ENCODE measurements at places on chromosomes 11 and 22.
A peak's percentile ranks its signal among the peaks of the same experiment; 100 is the strongest.

- peak; percentile 80 for DNase-seq
Observed at GRCh38 chr22:46815132-46815531, 52.7 kb downstream of the TBC1D22A start.

DNA sequence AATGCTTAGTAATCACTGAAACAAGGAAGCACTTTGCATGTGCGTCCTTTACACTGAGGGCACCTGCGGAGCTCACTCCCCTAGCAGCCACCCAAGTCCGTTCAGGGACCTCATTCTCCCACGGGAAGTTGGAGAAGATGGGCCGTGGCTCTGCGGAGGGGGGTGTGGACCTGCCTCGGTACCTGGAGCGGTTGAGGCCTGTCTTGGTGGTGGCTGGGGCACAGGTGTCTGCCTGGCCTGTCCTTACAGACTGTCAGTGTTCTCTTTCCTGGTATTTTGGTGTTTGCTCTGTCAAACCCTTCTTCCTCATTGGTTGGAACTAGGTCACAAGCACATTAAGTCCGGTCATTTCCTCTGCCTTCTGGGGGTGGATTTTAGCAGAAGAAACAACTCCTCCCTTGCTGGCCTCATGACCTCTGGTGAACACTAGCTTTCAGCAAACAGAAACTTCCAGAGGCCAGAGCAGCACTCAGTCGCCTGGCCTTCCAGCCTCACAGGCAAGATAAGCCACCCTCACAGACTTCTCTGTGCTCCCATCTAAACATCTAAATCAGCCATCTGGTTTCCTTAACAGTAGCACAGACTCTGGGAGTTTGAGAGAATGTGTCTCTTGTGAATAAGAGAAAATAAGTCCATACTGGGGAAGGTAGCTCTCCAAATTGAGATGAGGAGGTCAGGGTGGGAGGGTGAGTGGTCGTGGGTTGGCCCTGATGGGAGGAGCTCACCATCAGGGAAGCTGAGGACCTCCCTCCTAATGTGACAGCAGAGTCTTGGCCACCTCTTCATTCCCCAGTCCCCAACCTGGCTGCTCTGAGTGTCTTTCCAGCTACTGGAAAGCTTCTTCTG, 8.6 kb downstream of the SNAP29 start:
- peak; percentile 63 for DNase-seq

DNA sequence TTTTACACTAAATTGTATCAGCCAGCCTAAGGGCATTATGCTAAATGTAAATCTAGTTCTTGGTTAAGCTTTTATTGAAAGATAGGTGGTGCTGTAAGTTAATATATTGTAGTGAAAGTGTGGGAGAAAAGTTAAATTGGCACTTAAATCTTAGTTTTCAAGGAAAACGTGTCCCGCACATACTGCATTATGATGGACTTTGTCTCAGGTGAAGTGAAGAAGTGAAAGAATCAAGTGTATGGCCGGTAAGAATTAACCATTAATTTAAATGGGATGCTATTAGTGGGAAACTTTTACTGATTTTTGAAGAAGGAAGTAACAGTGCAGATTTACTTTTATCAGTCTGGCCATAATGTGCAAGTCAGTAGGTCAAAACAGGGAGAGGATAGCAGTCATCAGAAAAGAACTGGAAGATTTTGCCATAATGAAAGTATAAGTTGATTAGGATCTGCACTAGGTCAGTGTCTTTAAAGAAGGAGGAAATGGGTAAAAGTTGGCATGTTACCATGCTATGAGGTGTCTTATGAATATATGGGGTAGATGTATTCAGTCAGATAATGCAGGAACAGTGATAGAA, 81.6 kb downstream of the PDHX start:
- DNase-seq: peak; percentile 12

DNA sequence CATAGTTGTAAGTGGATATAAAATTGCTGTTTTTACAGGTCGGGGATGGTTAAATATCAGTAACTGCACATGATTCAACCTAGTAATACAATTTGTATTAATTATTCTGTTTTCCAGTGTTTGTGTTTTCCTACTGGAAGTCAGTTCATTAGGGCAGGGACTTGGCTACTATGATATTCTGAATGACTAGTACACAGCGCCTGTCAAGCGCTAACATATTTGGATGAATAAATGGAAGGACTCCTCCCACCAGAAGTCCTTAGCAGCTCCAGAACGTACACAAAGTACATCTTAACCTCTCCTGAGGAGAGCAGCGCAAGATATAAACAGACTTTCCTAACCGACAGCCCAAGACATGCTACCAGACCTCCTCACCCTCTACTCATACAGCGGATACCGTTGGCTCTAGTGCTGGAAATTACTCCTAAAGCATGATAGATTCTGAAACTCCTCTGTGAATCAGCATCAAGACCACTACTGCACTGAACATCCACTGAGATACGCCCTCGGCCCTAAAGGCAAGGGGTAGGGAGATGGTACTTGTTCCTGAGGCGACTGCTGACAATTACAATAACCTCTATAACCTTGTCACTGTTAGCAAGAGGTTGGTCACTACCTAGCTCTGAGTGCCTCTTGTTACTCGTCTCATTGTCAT, 79.1 kb downstream of the RDX start:
- DNase-seq: no peak

DNA sequence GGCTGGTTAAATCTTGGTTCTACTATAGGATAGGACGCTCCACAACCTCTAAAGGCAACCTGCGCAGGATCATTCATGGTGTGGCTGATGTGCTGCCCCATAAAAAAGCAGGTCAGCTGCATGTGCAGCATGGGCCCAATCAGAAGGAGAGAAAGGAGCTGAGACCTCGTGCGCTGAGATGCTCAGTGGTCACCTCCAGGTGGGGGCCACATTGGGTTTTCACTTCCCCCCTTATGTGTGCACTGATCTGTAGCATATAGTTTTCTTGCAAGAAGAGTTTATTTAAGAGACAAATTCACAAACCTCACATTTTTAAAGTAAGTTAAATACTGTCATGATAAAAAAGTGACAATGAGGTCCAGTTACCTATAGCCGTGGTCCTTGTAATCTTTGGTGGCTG, 24.3 kb downstream of the SERPIND1 start:
- no peak for DNase-seq

GRCh38 chr22:25564320-25564978, at the start of gene GRK3:
Gene GRK3, plus strand, starts transcription at chr22:25564675. Its CDS starts 366 bp downstream, at chr22:25565041.
- DNase-seq: peak; percentile 23

- DNase-seq: no peak
Observed at GRCh38 chr22:27629908-27630673, 171.5 kb downstream of the MN1 start.

GRCh38 chr11:111179184-111179910, 66.2 kb upstream of the POU2AF2 start:
- DNase-seq: no peak

DNA sequence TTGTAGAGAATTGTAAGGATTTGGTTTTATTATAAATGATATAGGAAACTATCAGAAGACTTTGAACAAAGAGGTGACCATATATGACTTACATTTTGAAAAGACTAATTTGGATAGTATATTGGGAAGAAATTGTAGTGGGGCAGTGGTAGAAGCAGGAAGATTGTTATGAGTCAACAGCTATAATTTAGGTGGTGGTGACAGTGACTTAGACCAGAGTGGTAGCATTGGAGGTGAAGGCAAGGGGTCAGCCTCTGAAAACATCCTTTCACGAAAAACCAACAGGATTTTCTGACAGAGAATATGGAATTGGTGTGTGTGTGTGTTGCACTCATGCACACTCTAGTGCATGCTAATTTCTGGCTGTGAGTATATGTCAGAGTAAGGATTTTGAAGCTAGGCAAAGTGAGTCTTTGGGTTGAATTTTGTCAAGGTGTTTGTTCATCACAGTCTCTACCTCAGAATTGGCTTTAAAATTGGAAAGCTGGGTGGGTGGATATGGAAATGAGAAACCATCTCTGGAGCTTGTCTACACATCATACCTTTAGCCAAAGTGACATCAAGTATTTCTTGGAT, 8.2 kb upstream of the HBE1 start:
- DNase-seq: no peak

DNA sequence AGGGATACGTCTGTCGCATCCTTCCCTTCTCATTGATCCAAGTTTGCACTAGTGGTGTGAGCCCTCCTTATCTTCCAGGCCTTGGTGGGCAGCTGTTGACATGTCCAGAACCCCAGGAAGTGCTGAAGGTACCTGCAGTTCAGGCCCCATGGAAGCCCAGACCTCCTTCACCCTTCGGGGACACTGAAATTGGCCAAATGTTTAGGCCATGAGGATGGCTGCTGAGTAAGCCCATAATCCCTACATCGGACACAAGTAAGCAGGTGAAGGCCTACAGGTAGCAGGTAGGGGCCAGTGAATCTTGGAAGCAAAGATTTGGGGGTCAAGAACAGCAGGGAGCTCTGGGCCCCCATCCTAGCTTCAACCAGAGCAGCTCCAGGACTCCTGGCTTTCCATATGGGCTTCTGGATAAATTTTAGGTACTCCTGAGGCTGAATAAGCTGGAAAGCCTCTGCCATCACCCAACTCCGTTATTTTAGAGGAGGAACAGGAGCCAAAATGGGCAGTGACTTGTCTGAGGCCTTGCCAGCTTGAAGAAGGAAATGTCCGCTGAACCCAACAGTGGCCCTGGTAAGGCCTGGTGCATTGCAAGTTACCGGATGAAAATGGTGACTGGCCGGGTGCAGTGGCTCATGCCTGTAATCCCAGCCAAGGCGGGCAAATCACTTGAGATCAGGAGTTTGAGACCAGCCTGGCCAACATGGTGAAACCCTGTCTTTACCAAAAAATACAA, 45.2 kb downstream of the MORC2 start:
- no peak for DNase-seq

DNA sequence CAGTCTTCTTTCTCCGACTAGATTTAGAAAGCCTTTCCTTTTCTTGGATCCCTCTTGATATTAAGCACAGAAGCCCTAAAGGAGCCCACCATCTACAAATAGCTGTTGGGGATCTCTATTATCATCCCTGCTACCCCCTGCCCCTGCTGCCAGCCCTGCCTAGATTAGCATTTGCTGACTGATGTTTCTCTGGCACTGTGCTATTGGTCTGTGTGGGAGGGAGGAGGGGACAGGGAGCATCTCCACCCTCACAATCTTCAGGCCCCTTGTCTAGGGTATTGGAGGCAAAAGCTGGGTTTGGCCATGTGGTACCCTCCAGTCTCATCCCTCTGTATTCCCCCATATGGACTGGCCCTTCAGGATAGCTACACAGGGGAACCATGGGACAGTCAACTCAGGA, 6.2 kb downstream of the USH1C start:
- no peak for DNase-seq

DNA sequence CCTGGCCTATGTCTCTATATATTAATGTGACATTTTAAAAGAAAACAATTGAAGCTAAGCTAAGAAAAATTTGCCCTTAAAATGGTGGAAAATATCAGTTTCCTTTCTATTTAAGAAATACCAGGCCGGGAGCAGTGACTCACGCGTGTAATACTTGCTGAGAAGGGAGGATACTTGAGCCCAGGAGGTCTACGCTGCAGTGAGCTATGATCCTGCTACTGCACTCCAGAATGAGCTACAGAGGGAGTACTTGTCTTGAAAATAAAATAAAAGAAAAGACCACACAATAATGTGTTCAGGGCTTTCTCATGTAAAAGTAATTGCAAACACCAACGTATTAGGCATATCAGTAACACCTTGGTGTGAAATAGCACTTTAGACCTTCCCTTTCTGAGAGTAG, 1.4 kb upstream of the PRSS23 start:
- no peak for DNase-seq

DNA sequence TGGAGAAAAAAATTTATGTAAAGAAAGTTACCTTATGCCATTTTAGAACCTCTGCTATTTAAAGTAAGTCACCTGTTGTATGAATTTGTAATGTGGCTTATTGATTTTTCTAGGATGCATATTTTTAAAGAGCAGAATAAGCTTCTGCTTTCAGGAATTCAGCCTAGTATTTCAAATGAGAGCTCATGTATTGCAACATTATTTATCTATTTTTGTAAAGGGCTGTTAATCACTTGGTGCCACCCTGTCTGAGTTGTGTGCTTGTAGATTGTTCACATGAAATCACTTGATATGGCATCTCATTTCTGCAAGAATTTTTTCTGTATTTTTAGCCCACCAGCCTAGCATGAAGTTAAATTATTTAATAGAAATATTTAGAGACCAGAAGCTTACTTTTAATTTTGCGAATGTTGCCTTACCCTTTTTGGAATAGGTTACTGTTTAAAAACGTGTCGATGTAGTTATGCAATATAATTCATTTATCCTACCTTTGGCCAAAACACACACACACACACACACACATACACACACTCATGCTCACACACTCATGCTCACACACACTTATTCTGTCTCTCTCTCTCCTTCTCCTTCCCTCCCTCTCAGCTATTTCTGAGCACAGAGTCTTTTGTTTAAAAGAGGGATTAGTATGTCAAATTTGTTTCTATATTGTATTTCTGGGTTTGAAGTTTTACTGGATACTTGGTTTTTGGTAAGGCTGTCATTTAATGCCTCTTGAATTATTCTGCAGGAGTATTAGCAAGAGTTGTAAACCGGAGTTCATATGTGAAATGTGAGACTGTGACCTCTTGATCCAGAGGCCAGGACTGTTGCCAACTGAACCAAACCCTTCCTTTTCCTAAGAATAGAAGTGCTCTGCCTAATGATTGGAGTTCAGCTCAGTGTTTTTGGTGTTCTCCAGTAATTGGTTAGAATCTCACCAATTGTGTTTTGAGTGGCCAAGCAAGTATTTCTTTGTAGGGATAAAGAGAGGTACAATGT, 34.4 kb downstream of the YAP1 start:
- peak; percentile 67 for DNase-seq

DNA sequence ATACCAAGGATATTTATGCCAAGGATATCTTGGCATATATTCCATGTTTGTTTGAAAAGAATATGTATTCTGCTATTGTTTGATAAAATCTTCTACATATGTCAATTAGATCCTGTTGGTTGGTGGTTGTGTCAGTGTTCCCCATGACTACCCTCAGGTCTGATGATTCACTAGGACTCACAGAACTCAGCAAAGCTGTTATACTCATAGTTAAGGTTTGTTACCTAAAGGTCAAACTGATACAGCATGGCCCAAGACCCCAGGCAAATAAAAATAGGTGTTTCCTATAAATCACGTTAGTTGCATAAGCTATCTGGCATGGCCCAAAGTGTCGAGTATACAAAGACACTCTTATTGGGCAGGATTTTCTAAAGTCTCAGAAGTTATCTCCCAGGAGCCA, 30.2 kb upstream of the B3GNT6 start:
- no peak for DNase-seq

- DNase-seq: no peak
Observed at GRCh38 chr22:38167988-38168407, 13.6 kb downstream of the PLA2G6 start.

- no peak for DNase-seq
Observed at GRCh38 chr11:128862908-128863660, 4.0 kb downstream of the KCNJ1 start.

DNA sequence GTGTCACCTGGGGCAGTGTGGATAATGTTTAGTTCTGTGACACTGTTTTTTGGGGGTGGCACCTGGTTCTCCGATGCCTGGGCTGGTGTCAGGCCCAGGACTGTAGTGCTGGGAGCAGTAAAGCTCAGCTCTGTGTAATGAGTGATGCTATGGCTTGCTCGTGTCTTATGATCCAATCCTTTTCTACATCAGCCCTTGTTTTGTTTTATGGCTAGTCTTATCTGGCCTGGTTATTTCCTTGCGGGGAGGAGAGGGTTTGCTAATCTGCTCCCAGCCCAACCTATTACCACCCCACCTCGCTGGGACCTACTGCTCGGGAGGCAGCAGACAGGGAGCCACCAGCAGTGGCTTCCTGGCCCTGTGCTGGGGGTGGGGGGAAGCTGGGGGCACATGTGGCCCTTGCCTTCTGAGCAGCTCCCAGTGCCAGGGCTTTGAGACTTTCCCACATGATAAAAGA, 35.0 kb upstream of the TPBGL start:
- peak; percentile 82 for DNase-seq
